ENCODE measurements at places on chromosomes 2 and 18.
A peak's percentile ranks its signal among the peaks of the same experiment; 100 is the strongest.

GRCh38 chr2:232310121-232310520 lies 68.4 kb upstream of the ALPP start:
- peaks cover 22% of the 10 kb centered on the region for H3K4me1 ChIP-seq
- peaks cover 32% of the 10 kb centered on the region for H3K36me3 ChIP-seq
- peaks cover 6% of the 10 kb centered on the region for H3K27me3 ChIP-seq
- peak overlapping the region; percentile 61 for H3K4me3 ChIP-seq
- no peak for DNase-seq

- no peak overlapping the region for H3K27ac ChIP-seq
- no peaks in the 10 kb centered on the region for H3K27me3 ChIP-seq
- H3K4me3 ChIP-seq = no peak overlapping the region
- peaks cover 17% of the 10 kb centered on the region for H3K4me1 ChIP-seq
- no peak for DNase-seq
These were observed 24.8 kb downstream of the CYRIA start for GRCh38 chr2:16640867-16641266.

- DNase-seq = no peak
- H3K27ac ChIP-seq = no peak overlapping the region
- H3K4me3 ChIP-seq = no peak overlapping the region
- H3K36me3 ChIP-seq = peaks cover 3% of the 10 kb centered on the region
These were observed 16.9 kb upstream of the KIF1A start for GRCh38 chr2:240836781-240837467.

DNA sequence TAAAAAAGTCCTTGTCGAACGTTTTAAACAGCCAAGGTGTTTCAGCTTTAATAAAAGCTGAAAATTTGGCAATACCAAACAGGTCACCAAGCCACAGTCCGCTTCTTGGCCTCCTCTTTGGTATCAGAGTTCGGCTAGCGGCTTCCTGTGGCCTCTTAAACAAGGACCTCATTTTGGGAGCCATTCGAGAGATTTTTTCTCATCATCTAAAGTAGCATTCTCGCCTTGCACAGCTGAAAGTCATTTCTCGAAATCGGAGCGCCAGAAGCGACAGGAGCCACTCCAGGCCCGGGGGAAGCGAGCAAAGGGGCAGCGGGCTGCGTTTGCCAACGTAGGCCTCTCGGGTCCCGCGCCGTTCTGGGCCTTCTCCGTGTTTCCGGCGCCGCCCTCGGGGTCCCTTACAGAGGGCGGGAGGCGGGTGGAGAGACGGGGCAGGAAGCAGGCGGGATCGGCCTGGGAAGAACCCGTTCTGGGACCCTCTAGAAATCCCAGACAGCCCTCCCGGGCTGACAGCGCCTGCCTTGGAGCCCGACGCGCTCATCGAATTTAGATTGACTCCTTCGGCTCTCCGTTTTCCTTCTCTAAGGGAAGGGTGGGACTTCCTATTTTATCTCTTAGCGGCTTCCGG lies 522 bp upstream of the ZNF407 start:
- H3K4me1 ChIP-seq = peaks cover 18% of the 10 kb centered on the region
- peaks cover 9% of the 10 kb centered on the region for H3K36me3 ChIP-seq
- H3K27ac ChIP-seq = peak overlapping the region; percentile 99
- peak; percentile 77 for DNase-seq
- H3K27me3 ChIP-seq = peaks cover 14% of the 10 kb centered on the region

- H3K27ac ChIP-seq = no peak overlapping the region
These were observed 467.7 kb downstream of the EPHA4 start for GRCh38 chr2:221104361-221104811.

GRCh38 chr2:182606728-182607681 lies 109.1 kb upstream of the DNAJC10 start:
- no peaks in the 10 kb centered on the region for H3K36me3 ChIP-seq
- DNase-seq = no peak
- peaks cover 3% of the 10 kb centered on the region for H3K27me3 ChIP-seq
- H3K4me1 ChIP-seq = no peaks in the 10 kb centered on the region
- H3K4me3 ChIP-seq = no peak overlapping the region

GRCh38 chr2:201888426-201888800 lies 82.1 kb downstream of the CDK15 start:
- H3K27me3 ChIP-seq = no peaks in the 10 kb centered on the region
- no peak overlapping the region for H3K27ac ChIP-seq
- no peak overlapping the region for H3K4me3 ChIP-seq
- no peaks in the 10 kb centered on the region for H3K36me3 ChIP-seq
- peaks cover 18% of the 10 kb centered on the region for H3K4me1 ChIP-seq

DNA sequence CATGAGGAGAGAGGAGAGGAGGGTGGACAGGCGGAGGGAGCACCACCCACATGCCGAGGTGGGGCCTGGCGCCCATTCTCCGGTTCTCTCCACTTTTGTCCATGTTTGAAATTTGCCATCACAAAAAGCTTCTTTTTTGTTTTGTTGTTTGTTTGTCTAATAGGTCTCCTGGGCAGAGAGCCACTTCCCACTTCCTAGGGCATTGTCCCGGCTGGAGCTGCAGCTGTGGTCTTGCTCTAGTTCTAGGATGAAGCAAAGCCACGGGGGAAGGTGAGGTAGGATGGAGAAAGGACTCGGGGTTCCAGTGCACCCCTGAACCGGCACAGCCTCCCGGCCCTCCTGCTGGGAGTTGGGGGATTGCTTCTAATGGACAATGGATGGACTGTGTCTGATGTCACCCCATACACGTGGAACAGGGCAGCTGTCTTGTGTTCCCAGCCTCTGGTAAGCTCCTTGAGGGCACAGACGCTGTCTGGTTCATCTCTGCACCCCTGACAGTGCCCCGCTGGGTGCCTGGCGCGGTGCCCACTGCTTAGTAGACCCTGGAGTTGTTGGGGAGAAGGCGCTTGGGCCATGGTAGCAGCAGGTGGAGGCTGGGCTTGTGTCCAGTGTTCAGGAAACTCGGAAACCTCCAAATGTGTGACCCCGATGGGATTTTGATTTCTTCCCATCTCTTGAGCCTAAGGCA lies 278.4 kb downstream of the NDUFA10 start:
- no peak for DNase-seq
- H3K36me3 ChIP-seq = no peaks in the 10 kb centered on the region
- peaks cover 11% of the 10 kb centered on the region for H3K27me3 ChIP-seq
- H3K27ac ChIP-seq = peak overlapping the region; percentile 53
- no peak overlapping the region for H3K4me3 ChIP-seq

DNA sequence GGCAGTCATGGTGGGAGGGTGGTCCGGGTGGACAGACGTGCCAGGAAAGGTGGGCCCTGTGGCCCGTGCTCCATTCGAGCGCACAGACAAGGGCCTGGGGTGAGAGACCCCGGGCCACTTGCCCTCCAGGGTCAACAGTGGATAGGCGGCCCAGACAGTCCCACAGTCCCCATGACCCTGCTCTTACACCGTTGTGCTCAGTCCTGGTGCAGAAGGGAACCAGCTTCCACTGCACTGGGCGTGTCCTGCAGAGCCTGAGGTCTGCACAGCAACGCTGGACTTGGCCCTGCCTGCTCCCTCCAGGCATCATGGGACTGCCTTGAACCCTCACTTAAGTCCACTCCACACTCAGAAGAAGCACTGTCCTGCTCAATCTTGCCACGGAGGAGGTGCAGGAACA lies 52.0 kb downstream of the PXDN start:
- peaks cover 42% of the 10 kb centered on the region for H3K36me3 ChIP-seq
- DNase-seq = no peak
- H3K4me3 ChIP-seq = peak overlapping the region; percentile 65
- H3K27me3 ChIP-seq = peaks cover 7% of the 10 kb centered on the region
- H3K27ac ChIP-seq = no peak overlapping the region

GRCh38 chr18:27022477-27022876 lies 157.0 kb upstream of the AQP4 start:
- H3K27ac ChIP-seq = no peak overlapping the region
- H3K36me3 ChIP-seq = no peaks in the 10 kb centered on the region
- DNase-seq = no peak
- no peak overlapping the region for H3K4me3 ChIP-seq

- H3K36me3 ChIP-seq = no peaks in the 10 kb centered on the region
- H3K4me3 ChIP-seq = no peak overlapping the region
These were observed 352.8 kb upstream of the KCNH7 start for GRCh38 chr2:163191372-163191771.

GRCh38 chr18:519019-519879 lies 18.7 kb upstream of the COLEC12 start:
- H3K4me1 ChIP-seq = peaks cover 32% of the 10 kb centered on the region
- no peak overlapping the region for H3K4me3 ChIP-seq
- peaks cover 14% of the 10 kb centered on the region for H3K27me3 ChIP-seq
- peaks cover 27% of the 10 kb centered on the region for H3K36me3 ChIP-seq
- no peak for DNase-seq

- no peaks in the 10 kb centered on the region for H3K36me3 ChIP-seq
- H3K4me1 ChIP-seq = peaks cover 10% of the 10 kb centered on the region
- no peak overlapping the region for H3K27ac ChIP-seq
- no peak overlapping the region for H3K4me3 ChIP-seq
These were observed 163.6 kb downstream of the AGPS start for GRCh38 chr2:177556153-177556552.

GRCh38 chr2:1286929-1287328 lies 126.3 kb upstream of the TPO start:
- H3K27me3 ChIP-seq = peaks cover 6% of the 10 kb centered on the region
- no peaks in the 10 kb centered on the region for H3K36me3 ChIP-seq
- DNase-seq = no peak

GRCh38 chr2:186991766-186992417 lies 142.9 kb upstream of the ZSWIM2 start:
- H3K4me1 ChIP-seq = peaks cover 15% of the 10 kb centered on the region
- H3K4me3 ChIP-seq = no peak overlapping the region
- no peaks in the 10 kb centered on the region for H3K27me3 ChIP-seq
- H3K27ac ChIP-seq = no peak overlapping the region
- DNase-seq = no peak

GRCh38 chr2:215888680-215889079 lies 124.7 kb downstream of the MREG start:
- H3K27ac ChIP-seq = no peak overlapping the region
- H3K27me3 ChIP-seq = peaks cover 4% of the 10 kb centered on the region
- H3K4me1 ChIP-seq = no peaks in the 10 kb centered on the region

DNA sequence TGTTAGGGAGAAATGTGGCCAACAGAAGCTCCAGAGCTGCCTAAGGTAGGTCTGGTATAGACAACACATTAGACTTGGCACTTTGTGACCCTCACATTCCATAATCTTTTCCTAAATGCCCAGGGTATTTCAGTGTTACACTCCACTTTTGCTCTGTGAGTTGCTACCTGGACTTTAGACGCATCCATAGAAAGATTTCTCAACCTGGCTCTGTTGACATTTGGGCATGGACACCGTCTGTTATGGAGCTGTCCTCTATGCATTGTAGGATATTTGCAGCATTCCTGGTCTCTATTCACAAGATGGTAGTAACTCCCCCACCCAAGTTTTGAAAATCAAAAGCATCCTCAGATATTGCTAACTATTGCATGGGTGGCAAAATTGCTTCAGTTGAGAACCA lies 136.5 kb upstream of the NETO1 start:
- no peaks in the 10 kb centered on the region for H3K36me3 ChIP-seq
- H3K27ac ChIP-seq = no peak overlapping the region
- no peaks in the 10 kb centered on the region for H3K4me1 ChIP-seq
- no peak overlapping the region for H3K4me3 ChIP-seq

DNA sequence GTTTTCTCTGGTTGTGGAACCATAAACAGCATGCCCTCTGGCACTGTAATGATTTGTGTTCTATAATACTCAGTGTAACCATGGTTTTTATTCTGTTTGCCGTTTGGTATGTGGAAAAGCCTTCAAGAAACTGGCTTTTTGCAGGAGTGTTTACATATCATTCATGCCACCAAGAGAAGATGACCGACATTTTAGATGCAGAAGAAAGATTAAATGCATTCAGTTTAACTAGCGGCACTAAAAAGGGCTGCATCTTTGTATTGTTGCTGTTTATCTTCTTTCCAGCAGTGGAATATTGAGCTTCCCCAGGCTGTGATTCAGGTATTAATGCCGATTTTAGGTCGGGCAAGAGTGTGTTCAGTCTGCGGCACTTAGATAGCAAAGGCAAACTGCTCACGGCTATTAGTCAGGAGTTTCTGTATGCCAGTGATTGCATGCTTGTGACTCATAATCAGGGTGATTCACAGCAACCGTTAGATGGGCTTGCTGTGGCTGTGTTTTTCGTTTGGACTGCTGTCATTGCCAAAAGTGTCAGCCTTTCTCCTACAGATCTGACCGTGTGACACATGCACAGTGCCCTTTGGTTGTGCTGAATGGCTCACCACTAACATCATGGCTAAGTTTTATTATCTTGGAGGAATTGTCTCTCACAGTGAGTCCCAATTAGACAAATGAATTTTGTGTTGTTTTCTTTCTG lies 479.7 kb downstream of the PARD3B start:
- no peak overlapping the region for H3K4me3 ChIP-seq
- H3K27ac ChIP-seq = no peak overlapping the region
- no peaks in the 10 kb centered on the region for H3K36me3 ChIP-seq
- DNase-seq = no peak

DNA sequence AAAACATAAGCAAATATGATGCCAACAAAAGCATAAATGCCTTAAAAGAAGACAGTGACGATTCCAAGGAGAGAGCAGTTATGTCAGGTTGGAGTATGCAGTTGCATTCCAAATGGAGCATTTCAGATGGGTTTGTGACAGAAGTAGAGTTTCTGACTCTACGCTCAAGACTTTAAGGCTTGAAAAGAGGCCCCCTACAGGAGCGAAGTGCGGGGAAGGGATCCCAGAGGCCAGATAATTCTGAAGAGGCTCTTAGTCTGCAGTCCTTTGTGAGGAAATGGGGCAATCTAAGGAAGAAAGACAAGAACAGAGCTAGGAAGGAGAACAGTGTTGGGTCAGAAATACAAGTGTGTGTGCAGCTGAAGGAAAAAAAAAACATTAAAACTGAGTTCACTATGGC lies 95.5 kb downstream of the ZNF521 start:
- no peak for DNase-seq
- H3K36me3 ChIP-seq = peaks cover 23% of the 10 kb centered on the region
- H3K27ac ChIP-seq = peak overlapping the region; percentile 0
- peaks cover 6% of the 10 kb centered on the region for H3K27me3 ChIP-seq

DNA sequence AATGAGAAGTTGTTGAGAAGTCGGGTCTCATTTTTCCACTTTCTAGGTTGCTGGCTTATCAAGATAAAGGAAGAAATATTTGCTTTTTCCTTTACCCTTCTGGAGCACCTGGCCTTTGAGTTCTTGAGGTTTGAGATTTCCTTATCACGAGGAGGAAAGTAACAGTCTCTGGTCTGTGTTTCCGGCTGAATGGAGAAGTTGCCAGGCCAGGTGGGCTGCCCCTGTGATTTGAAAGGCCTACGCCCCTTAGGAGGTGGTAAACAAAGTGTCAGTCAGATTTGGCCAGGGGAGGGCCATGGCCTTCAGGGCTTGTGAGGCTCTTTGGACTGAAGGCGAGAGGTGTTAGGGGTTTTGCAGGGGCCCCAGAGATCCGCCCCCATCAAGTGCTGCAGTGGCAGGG lies 156.7 kb upstream of the HAAO start:
- H3K27ac ChIP-seq = no peak overlapping the region
- H3K36me3 ChIP-seq = no peaks in the 10 kb centered on the region
- peaks cover 10% of the 10 kb centered on the region for H3K27me3 ChIP-seq
- no peak overlapping the region for H3K4me3 ChIP-seq
- H3K4me1 ChIP-seq = peaks cover 39% of the 10 kb centered on the region

- H3K27ac ChIP-seq = no peak overlapping the region
- H3K36me3 ChIP-seq = no peaks in the 10 kb centered on the region
- peaks cover 8% of the 10 kb centered on the region for H3K4me1 ChIP-seq
- H3K27me3 ChIP-seq = peaks cover 2% of the 10 kb centered on the region
- no peak for DNase-seq
- H3K4me3 ChIP-seq = no peak overlapping the region
These were observed 426.4 kb downstream of the MBD2 start for GRCh38 chr18:53797998-53798495.

GRCh38 chr2:12262681-12263436 lies 453.9 kb upstream of the TRIB2 start:
- no peak overlapping the region for H3K4me3 ChIP-seq
- DNase-seq = no peak
- H3K4me1 ChIP-seq = no peaks in the 10 kb centered on the region
- H3K27me3 ChIP-seq = no peaks in the 10 kb centered on the region

GRCh38 chr2:78861546-78861945 lies 164.0 kb upstream of the REG3G start:
- no peak overlapping the region for H3K4me3 ChIP-seq
- H3K36me3 ChIP-seq = no peaks in the 10 kb centered on the region
- H3K27me3 ChIP-seq = no peaks in the 10 kb centered on the region
- H3K4me1 ChIP-seq = no peaks in the 10 kb centered on the region
- no peak overlapping the region for H3K27ac ChIP-seq
